ENCODE measurements at places on chromosomes 6 and 20. TPM values are rescaled to one million over a fixed set of nuclear protein-coding genes. Genes with fewer than 3 reads are reported as not detected.
A peak's percentile ranks its signal among the peaks of the same experiment; 100 is the strongest.

GRCh38 chr20:64196847-64197306 is 32.6 kb downstream of the MYT1 start:
- H3K27me3 ChIP-seq, result no peaks in the 10 kb centered on the region
- H3K4me3 ChIP-seq, result no peak overlapping the region
- DNase-seq, result no peak
- no peak overlapping the region for H3K27ac ChIP-seq
- no peaks in the 10 kb centered on the region for H3K36me3 ChIP-seq

GRCh38 chr6:144310765-144311164 is 25.6 kb downstream of the UTRN start:
- H3K4me1 ChIP-seq, result peaks cover 21% of the 10 kb centered on the region
- peaks cover 8% of the 10 kb centered on the region for H3K36me3 ChIP-seq
- H3K4me3 ChIP-seq, result no peak overlapping the region
- no peaks in the 10 kb centered on the region for H3K27me3 ChIP-seq

DNA sequence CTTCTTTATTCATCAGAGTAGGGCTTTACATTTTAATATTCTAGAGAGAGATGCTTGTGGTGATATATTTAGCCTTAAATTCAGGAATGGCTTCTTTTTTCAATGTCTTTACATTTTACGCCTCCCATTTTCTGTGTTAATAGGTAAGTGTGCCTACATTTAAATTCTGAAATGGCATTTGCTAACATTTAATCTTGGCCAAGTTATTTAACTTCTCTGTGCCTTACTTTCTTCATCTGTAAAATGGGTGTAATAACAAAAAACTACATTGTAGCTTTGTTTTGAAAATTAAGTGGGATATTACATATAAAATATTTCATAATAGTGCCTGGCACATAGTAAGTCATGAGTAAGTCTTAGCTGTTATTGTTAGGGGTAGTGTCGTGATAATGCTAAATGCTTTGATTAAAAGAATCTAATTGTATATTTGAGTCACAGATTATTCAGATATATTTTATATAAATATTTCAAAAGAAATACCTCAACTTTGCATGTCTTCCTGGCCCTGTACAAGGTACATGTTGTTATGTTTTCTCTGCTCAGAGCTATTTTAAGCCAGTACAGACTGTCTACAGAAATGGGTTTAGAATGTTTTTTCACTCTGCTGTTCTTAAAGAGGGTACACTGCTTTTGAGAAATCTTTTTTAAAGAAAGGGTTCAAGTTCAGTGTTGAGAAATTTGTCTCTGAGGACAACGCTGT is 18.8 kb downstream of the CARMIL1 start:
- no peak for DNase-seq
- H3K27me3 ChIP-seq, result no peaks in the 10 kb centered on the region
- no peak overlapping the region for H3K4me3 ChIP-seq
- peaks cover 49% of the 10 kb centered on the region for H3K4me1 ChIP-seq

DNA sequence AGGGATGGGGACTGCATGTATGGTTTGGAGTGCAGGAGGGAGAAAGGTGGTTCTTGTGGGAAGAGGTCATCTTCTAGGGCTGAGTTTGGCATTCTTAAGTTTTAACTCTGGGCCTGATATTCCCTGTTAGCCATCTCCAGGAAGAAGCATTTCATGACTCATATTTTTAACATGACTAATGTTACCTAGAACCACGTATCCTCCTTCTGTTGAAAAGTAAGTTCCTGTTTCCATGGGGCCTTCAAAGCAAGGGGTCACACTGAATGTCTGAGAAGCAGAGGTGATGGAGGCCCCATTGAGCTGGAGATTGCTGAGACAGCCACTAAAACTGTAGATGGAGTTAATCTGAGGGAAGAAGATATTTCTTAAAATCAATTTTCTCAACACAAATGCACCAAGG is 30.2 kb downstream of the FAM229B start:
- DNase-seq, result no peak
- no peaks in the 10 kb centered on the region for H3K36me3 ChIP-seq
- H3K27me3 ChIP-seq, result no peaks in the 10 kb centered on the region

- H3K27me3 ChIP-seq, result no peaks in the 10 kb centered on the region
- H3K4me3 ChIP-seq, result no peak overlapping the region
- no peaks in the 10 kb centered on the region for H3K4me1 ChIP-seq
These were observed 65.0 kb downstream of the TOX2 start for GRCh38 chr20:43979576-43980105.

- H3K4me3 ChIP-seq, result no peak overlapping the region
- peak overlapping the region; percentile 24 for H3K27ac ChIP-seq
- no peaks in the 10 kb centered on the region for H3K4me1 ChIP-seq
- no peaks in the 10 kb centered on the region for H3K27me3 ChIP-seq
- H3K36me3 ChIP-seq, result no peaks in the 10 kb centered on the region
- peak; percentile 26 for DNase-seq
These were observed 15.8 kb upstream of the THBS2 start for GRCh38 chr6:169269180-169270076.

GRCh38 chr6:14082771-14083170 is 34.8 kb upstream of the CD83 start:
- H3K27me3 ChIP-seq, result no peaks in the 10 kb centered on the region
- H3K27ac ChIP-seq, result no peak overlapping the region
- no peaks in the 10 kb centered on the region for H3K36me3 ChIP-seq
- H3K4me1 ChIP-seq, result no peaks in the 10 kb centered on the region
- no peak overlapping the region for H3K4me3 ChIP-seq

- DNase-seq, result no peak
- H3K4me3 ChIP-seq, result no peak overlapping the region
- H3K27me3 ChIP-seq, result no peaks in the 10 kb centered on the region
- no peak overlapping the region for H3K27ac ChIP-seq
These were observed 96.7 kb upstream of the FAM184A start for GRCh38 chr6:119174879-119175817.

DNA sequence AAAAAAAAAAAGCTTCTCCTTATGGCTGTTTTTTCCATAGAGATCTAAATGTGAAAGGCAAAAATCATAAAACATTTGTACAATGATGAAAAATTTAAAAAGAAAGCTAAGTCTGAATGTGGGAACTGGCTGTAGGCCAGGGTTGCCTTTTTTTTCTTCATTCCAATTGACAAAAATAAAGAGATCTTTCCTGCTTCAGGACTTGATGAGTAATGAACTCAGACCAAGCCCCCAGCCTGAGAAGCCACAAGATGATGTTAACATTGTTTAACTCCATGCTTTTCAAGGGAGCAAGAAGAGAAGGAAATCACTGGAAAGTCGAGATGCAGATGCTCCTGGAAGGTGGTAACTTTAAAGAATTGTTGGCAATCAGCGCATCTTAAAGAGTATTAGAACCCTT is 41.4 kb downstream of the TRMT6 start:
- no peak overlapping the region for H3K27ac ChIP-seq
- H3K36me3 ChIP-seq, result no peaks in the 10 kb centered on the region
- H3K4me1 ChIP-seq, result no peaks in the 10 kb centered on the region
- H3K4me3 ChIP-seq, result no peak overlapping the region

- H3K4me1 ChIP-seq, result no peaks in the 10 kb centered on the region
- H3K36me3 ChIP-seq, result no peaks in the 10 kb centered on the region
- H3K27ac ChIP-seq, result no peak overlapping the region
- no peak overlapping the region for H3K4me3 ChIP-seq
- H3K27me3 ChIP-seq, result no peaks in the 10 kb centered on the region
These were observed 10.3 kb downstream of the SLC22A3 start for GRCh38 chr6:160358225-160359119.

The OPN5 gene
- not detected for total RNA-seq

The CDH22 gene
- total RNA-seq, result 0.71 TPM

- H3K4me3 ChIP-seq, result no peak overlapping the region
- no peaks in the 10 kb centered on the region for H3K36me3 ChIP-seq
- H3K27ac ChIP-seq, result no peak overlapping the region
- no peaks in the 10 kb centered on the region for H3K4me1 ChIP-seq
- no peaks in the 10 kb centered on the region for H3K27me3 ChIP-seq
- DNase-seq, result no peak
These were observed 16.0 kb downstream of the THBS2 start for GRCh38 chr6:169237496-169238134.

- DNase-seq, result no peak
- no peak overlapping the region for H3K27ac ChIP-seq
- H3K4me3 ChIP-seq, result no peak overlapping the region
- H3K27me3 ChIP-seq, result no peaks in the 10 kb centered on the region
- H3K36me3 ChIP-seq, result no peaks in the 10 kb centered on the region
- H3K4me1 ChIP-seq, result no peaks in the 10 kb centered on the region
These were observed 62.8 kb upstream of the L3MBTL3 start for GRCh38 chr6:129955584-129955983.

The GTSF1L gene
- total RNA-seq, result not detected

GRCh38 chr6:5172041-5172653 is 87.0 kb downstream of the PPP1R3G start:
- H3K4me3 ChIP-seq, result no peak overlapping the region
- no peaks in the 10 kb centered on the region for H3K36me3 ChIP-seq
- no peaks in the 10 kb centered on the region for H3K4me1 ChIP-seq
- H3K27ac ChIP-seq, result no peak overlapping the region
- DNase-seq, result no peak
- H3K27me3 ChIP-seq, result no peaks in the 10 kb centered on the region

DNA sequence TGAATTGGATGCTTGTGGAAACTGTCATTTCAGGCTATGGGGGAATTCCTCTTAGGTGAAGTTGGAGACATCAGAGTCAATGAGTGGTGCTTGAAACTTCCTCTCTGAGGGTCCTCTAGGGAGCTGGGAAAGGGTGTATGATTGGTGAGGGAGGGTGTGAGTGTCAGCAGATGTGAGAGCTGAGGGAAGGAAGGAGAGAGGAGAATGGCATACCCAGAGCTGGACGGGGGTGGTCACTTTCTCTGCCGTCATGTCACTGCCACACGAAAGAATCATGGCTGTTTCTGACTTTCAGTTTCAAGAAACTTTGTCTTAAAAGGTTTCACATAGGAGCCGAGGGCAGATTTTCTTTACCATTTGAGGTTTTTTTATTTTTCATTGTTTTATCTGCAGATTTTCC is 50.3 kb downstream of the DEK start:
- peaks cover 3% of the 10 kb centered on the region for H3K36me3 ChIP-seq
- no peak overlapping the region for H3K4me3 ChIP-seq
- no peaks in the 10 kb centered on the region for H3K27me3 ChIP-seq
- DNase-seq, result no peak
- no peak overlapping the region for H3K27ac ChIP-seq

DNA sequence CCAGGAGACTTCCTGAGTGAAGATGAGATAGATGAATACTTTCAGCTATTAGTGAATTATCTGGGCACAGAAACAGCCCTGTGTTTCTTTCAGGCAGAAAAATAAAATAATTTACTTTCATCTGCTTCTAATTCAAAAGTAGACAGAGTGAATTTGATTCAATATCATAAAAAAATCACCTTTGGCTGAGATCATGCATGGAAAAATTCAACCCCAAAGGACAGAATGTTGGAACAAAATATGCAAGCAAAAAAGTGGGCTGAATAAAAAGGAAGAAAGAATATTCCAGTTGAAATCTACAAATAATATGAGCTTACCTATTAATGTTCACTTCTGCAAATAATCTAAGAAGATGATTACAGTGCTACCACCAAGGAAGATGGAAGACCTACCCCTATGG is 546.9 kb downstream of the TFAP2B start:
- no peak overlapping the region for H3K4me3 ChIP-seq
- H3K27me3 ChIP-seq, result no peaks in the 10 kb centered on the region
- H3K36me3 ChIP-seq, result no peaks in the 10 kb centered on the region

DNA sequence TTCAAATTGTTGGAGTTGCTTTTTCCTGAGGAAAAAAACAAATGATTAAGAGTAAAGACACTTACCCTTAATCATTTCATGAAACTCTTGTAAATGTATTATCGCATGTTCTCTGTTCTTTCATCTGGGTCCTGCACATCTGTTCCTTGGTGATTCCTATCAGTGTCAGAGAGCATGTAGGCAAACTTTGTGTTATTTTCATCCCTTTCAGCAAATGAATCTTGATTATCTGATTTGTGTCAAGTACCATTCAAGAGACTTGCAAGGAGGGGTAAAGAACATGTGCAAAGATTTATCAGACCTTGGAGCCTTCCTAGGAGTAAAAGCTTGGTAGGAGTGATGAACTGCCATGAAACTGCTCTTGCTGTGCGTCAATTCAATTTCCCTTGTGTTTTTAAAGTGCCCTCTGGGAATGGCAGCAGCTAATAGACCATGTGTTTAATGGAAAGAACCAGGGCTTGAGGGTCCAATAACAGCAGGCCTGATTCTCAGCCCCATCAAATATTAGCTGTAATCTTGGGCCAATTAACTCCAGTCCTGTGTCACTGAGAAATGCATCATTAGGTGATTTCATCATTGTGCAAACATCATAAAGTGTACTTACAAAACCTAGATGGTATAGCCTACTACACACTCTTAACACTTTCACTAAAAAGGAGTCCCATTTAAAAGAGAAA is 118.9 kb upstream of the CEP85L start:
- H3K4me3 ChIP-seq, result no peak overlapping the region
- DNase-seq, result no peak
- H3K27me3 ChIP-seq, result no peaks in the 10 kb centered on the region
- no peaks in the 10 kb centered on the region for H3K36me3 ChIP-seq
- no peak overlapping the region for H3K27ac ChIP-seq
- peaks cover 5% of the 10 kb centered on the region for H3K4me1 ChIP-seq

- no peaks in the 10 kb centered on the region for H3K36me3 ChIP-seq
- DNase-seq, result no peak
- no peak overlapping the region for H3K27ac ChIP-seq
- no peaks in the 10 kb centered on the region for H3K4me1 ChIP-seq
- H3K4me3 ChIP-seq, result no peak overlapping the region
These were observed 30.0 kb upstream of the UST start for GRCh38 chr6:148716811-148717210.

DNA sequence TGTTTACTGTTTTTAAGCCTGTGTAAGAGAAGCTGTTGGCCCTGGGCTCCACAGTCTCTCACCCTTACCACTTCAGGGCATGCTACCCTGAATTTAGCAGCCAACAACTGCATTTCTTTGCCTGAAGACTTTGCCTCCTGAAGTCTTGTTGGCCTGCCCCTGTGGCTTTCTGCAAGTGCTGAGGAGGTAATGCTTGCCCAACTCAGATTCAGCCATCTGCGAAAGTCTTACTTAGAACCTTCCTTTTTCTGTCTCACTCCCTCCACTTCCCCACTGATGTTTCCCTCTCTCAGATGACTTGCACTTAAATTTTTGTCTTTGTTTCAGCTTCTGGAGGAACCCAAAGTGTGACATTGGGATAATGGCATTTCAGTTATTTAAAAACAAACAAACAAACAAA is 11.8 kb upstream of the IBTK start:
- H3K27me3 ChIP-seq, result no peaks in the 10 kb centered on the region
- H3K4me3 ChIP-seq, result no peak overlapping the region
- no peak for DNase-seq
- no peaks in the 10 kb centered on the region for H3K4me1 ChIP-seq
- no peaks in the 10 kb centered on the region for H3K36me3 ChIP-seq

The ZFP57 gene
- total RNA-seq, result 0.51 TPM

The TRIM10 gene
- total RNA-seq, result not detected

DNA sequence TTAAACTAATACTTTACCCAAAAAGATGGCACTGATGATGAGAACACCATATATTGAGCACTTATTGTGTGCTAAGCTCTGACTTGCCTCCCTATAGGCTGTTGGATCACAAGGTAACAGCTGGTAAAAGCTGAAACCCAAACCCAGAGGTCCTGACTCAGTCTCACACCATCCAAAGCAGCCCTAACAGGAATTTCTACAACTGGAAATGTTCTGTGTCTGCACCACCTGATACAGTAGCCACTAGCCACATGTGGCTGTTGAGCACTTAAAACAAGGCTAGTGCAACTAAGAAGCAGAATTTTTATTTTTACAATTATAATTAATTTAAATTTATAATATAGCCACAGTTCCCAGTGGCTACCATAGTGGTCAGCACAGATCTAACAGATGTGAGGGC is 15.6 kb upstream of the MATN4 start:
- no peak for DNase-seq
- H3K4me3 ChIP-seq, result no peak overlapping the region
- no peaks in the 10 kb centered on the region for H3K4me1 ChIP-seq
- no peak overlapping the region for H3K27ac ChIP-seq
- no peaks in the 10 kb centered on the region for H3K36me3 ChIP-seq
- no peaks in the 10 kb centered on the region for H3K27me3 ChIP-seq

The SLC17A4 gene
- not detected for total RNA-seq

The NRSN1 gene
- 4.2 TPM for total RNA-seq
